ENCODE measurements at places on chromosomes 6 and 20.
A peak's percentile ranks its signal among the peaks of the same experiment; 100 is the strongest.

DNA sequence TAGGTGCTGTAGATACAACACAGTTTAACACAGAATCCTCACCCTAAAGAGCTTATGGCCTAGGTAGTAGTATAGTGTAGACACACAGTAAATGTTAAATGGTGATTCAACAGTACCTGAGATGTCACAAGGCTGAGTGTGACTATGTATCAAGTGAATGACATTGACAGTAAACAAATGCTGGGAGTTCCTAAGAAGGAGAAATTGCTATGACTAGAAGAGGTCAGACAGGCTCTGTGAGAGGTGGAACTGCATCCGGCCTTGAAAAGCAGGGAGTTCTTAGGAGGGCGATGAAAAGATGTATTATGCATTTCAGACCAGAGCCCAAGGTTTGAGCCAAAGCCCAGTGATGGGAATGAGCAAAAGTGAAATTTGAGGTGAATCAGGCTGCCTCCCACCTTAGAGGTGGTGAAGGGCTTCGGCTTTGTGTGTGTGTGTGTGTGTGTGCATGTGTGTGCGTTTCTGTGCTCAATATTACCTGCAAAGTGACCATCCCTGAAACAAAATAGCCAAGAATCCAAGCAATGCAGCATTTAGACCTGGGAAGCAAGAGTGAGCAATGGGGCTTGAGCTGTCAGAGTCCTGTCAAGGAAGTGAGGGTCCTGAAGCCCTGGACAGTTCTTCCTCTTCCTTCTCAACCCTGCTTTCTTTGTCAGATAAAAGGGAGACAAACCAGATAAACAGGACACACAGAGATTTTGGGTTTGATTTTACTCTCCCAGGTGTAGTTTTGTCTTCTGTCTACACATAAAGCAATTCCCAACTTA, 32.3 kb upstream of the CITED2 start:
- no peak for DNase-seq

GRCh38 chr6:144140867-144141266, 9.4 kb upstream of the STX11 start:
- DNase-seq, result no peak

GRCh38 chr6:70163795-70164194, 139.1 kb downstream of the COL9A1 start:
- no peak for DNase-seq

GRCh38 chr20:50029697-50030461, 47.1 kb downstream of the SNAI1 start:
- DNase-seq, result no peak

GRCh38 chr20:38214256-38215193, 46.0 kb downstream of the KIAA1755 start:
- DNase-seq, result no peak

DNA sequence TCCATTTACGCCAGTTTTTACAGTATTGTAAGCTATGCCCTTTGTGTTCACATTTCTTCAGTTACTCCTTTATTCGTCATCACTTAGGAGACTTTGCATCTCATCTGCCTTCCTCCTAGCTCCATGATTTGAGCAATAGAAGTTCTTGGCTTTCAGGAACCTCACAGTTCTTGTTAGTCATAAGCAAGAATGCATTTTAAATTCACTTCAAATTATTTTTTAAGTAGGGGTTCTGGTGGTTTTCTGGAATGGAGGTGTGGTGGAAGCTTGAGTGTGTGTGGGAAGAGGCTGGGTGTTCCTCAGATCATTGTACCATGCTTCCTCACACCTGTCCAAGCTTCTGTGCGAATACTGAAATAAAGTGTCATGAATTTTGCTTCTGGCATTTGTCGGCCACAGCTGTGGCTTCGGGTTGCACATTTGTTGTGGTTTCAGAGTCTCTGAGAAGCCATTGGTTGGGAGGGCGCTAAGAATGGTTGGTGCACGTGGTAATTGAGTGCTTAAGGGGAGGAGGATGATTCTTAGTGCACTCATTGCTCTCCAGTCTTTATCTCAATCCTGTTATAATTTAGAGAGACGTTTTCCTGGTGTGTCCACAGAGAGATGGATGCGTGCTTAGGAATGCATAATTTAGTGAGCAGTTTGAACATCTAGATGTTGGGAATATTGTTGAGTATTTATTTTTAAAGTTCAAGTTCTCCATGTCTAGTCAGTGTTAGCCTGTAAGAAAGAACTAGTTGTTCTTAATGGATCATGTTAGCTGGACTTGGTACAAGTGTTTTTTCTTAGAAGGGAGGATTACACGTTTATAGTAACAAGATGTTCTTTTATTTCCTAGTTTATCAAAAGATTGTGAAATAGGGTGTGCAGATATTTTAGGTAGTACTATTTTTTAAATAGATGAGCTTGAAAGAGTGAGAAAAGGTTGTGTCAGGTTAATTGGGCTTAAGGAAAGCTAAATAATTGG, 31.9 kb downstream of the FOXO3 start:
- peak; percentile 75 for DNase-seq

GRCh38 chr20:63095718-63096654, 89.2 kb upstream of the BHLHE23 start:
- DNase-seq, result no peak

DNA sequence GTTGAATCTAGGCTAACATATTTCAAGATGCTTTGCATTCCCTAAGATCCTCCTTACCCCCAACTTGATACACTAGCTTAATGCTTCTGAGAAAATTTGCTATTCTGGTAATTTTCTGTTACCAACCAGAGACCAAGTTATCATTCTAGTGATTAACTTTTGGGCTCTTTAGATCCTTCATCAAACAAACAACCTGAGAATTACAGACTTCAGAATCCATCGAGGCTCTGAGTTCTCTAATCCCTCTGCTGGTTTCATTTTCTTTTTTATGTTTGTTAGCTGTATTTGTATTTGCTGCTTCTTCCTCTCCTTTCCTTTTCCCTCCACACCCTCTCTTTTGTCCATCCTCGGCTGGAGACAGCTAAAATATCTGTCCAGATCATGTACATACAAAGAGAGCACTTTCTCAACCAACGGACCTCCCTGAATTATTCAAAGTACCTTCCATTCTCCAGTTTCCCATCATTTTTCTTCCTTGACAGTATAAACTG, 98.7 kb upstream of the RIPOR2 start:
- peak; percentile 36 for DNase-seq

DNA sequence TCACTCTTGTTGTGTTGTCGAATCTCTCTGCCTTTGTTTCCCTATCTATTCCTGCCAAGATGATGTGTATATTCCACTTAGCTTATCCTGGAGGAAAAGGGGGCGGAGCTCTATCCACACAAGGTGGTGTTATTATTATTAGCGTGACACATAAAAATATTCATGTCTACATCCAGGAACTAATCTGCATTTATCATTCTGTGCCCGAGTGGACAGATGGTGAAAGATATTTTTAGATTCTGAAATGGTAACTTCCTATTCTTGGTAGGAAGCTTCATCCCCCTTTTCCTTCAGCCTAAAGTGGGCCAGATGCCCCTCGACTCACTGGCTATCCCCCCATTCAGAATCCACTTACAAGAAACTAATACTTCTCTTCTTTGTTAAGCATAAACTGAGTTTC, 2.0 kb downstream of the XKR7 start:
- DNase-seq, result no peak

GRCh38 chr6:44559486-44560270, 172.2 kb downstream of the CDC5L start:
- no peak for DNase-seq

DNA sequence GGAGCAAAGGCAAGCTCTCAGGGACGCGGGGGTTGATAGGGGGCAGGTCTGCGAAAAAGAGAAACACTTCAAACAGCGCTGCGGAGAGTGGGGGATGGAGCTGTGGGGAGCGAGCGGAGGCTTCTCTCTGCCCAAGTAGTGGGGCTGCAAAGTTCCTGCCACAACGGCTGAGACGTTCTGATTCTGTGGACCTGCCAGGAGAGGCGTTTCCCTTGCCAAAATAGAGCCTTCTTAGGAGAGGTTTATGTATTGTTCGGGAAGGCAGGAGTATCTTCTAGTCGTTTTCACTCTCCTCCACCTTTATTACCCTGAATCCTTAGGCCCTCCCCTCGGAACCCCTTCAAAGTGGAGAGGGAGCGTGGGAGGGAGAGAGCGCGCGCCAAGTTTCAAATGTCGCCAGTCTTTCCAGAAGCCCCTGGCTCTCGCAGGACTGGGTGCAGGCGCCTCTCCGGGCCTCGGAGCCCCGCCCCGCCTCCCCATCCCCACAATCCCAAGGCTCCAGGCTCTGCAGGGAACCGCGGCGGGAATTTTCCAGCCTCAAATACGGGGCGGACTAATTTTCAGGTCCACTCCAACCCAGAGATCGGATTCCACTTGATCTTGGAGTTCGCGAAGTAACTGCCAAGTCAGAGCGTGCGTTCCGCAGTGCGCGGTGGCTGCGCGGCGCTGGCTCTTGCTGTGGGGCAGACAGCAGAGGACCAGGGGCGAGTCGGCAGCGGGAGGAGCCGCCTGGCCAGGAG, 10.0 kb upstream of the POU3F2 start:
- DNase-seq, result no peak

DNA sequence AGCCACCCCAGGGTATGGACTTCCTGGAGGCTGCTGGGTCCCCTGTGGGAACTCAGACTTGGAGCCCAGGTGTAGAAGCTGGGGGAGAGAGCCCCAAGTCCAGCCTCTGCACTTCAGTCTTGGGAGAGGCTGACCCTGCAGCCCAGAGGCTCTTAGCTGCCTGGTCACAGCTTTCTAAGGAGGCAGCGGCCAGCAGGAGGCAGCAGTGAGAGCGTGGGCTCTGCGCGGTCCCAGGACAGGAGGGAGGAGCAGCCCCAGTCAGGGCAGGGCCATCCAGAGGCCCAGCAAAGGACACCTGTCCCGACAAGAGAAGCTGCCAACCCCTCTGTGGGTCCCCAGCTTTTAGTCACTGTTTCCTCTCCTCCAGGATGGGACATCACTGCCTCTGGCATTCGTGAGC, 9.4 kb downstream of the TREML2 start:
- DNase-seq, result no peak

GRCh38 chr6:75759207-75759606, 10.2 kb downstream of the MYO6 start:
- no peak for DNase-seq

- no peak for DNase-seq
Measured at GRCh38 chr6:1423578-1423977, 34.2 kb downstream of the FOXF2 start.

- no peak for DNase-seq
Measured at GRCh38 chr20:63447320-63447719, 25.1 kb downstream of the KCNQ2 start.

DNA sequence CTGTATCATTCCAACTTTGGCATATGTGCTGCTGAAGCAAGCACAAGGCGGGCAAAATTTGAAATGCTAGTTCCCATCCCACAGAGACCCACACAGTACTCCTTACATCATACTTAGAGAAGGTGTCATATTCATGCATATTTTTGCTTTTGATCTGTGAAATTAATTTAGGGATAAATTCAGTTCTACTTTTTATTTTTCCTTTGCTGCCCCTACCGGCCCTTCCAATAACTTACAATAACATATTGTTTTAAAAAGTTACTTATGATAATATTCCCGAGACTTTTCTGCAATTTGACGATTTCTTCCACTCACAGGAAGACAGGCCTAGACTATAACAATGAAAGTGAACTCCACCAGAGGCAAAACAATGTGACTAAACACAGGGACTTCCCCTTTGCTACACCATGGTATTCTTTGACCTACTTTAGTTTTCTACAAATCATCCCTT, 35.0 kb downstream of the SESN1 start:
- no peak for DNase-seq

GRCh38 chr20:48782901-48783308, 44.9 kb downstream of the PREX1 start:
- DNase-seq, result no peak

DNA sequence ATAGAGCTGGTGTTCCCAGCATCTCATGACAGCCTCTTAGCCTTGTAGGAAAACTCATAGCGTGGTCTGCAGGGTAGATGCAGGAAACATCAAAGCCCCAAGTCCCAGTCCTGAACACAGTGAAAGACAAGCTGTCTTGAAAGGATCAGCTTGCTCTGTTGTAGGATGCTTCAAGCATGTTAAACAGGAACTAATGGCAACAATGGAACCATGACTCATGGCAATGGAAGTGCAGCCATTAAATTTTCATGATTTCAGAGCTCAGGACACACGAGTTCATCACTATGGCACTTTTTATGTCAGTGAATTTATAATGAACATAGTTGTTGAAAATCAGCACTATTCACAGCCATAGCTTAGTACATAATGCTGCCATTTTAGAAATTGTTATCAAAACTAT, 367.7 kb downstream of the KIF16B start:
- DNase-seq, result no peak

- peak; percentile 70 for DNase-seq
Measured at GRCh38 chr20:47008842-47009518, 114.3 kb downstream of the EYA2 start.

GRCh38 chr6:151054306-151054705, 185.5 kb upstream of the AKAP12 start:
- no peak for DNase-seq

GRCh38 chr20:5989539-5989938, 39.1 kb downstream of the MCM8 start:
- DNase-seq, result no peak

GRCh38 chr6:105985816-105986632, 100.1 kb upstream of the PRDM1 start:
- DNase-seq, result no peak

DNA sequence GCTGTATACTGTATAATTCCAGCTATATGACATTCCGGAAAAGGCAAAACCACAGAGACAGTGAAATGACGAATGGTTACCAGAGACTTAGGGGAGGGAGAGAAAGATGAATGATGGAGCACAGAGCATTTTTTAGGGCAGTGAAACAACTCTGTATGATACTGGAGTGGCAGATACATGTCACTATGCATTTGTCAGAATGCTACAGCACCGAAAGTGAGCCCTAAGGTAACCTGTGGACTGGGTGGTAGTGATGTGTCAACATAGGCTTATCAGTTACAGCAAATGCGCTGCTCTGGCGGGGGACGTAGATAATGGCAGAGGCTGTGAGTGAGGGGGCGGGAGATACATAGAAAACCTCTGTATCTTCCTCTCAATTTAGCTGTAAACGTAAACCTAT, 201.3 kb upstream of the SSTR4 start:
- DNase-seq, result no peak

DNA sequence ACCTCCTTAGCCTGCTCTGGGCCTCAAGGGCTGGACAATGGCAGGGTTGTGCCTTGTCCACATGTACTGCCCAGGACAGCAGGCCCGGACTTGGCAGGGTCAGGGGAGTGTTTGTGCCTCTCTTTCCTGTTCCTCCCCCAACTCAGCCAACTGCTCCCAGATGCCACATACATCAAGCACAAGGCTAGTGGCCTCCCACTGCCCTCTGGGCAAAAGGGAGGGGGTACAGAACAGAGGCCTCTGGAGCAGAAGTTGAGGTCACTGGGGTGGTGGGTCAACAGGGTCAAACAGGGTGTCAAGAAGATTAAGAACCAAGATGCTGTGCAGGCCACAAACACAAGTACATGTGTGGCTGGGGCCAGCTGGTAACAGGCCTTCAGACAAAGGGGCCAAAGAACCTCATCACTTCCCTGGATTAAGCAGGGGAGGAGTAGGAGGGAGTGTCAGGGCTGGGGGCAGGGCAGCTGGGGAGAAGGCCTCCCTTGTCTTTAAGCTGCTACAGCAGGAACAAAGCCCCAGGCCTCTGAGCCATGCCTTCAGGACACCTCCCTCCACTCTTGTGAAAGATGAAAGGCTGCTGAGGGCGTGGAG, 36.0 kb downstream of the KCNK5 start:
- DNase-seq, result no peak
